Effector memory CD4-positive, alpha-beta T cell (primary cell): ENCODE measurements at places on chromosomes 11 and 22.

- no peak for DNase-seq
These were observed 115.8 kb upstream of the THY1 start for GRCh38 chr11:119538753-119539152.

DNA sequence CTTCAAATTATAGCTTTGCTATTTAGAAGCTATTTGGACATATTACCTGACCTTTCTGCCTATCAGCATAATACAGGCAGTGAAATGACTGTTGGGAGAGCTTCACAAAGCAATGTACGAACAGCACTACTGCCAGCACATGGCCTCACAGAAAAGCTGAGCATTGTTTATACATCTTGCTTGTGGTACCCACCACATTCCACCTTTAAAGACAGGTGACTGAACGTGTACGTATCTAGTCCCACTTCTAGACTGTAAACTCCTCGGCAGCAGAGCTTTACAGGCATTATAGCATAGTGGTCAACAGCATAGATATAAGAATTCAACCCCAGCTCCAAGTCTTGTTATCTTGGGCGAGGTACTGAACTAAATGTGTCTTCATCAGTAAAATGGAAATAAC, 1.6 kb downstream of the JOSD1 start:
- DNase-seq, result no peak

GRCh38 chr22:44261861-44262595, 50.7 kb downstream of the SHISAL1 start:
- no peak for DNase-seq

GRCh38 chr11:121793916-121794315, 322.1 kb downstream of the BLID start:
- no peak for DNase-seq

GRCh38 chr22:29987137-29987536, 93.1 kb upstream of the HORMAD2 start:
- DNase-seq, result no peak

- DNase-seq, result no peak
These were observed 39.0 kb upstream of the GDPD4 start for GRCh38 chr11:77340501-77340900.

DNA sequence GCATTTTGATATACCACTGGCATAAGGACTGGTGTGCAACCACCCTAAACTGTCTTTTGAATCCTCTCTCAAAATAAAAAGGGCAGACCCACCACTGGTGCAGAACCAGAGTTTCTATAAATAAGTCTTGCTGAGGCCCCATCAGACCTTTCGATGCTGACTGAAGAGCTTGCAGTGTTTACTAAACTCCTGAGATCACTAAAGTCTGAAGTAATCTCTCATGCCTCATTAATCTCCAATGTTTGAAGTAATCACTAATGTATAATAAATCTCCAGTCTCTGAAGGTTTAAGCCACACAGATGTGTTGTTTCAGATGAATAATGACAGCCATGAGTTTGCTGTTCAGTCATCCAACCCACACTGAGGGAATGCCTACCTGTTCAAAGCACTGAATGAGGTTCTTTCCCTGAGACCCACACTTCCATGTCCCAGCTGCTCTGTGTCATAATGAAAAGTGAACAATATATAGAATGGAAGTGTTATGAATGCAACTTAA, 50.6 kb upstream of the DEUP1 start:
- DNase-seq, result no peak

DNA sequence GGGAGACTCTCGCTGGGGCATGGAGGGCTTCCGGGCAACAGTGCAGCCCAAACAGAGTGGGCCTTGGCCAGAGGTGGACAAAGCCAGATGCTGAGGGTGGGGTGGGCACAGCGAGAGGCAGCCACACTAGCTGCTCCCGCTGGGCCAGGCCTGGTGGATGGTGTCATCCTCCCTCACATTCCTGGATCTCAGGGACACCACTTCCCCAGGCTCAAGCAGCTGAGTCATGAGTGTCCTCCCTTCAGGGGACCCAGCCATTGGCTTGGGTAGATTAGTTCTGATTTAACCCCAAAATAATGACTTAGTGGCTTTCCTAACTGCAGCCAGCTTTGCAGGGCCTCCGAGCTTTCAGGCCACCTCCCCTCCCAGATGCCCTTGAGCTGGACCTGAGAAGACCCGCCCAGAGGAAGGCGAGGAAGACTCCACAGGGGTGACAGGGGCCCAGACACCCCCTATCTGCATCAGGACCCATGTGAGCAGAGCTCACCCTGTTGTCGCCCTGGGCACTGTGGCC, 25.9 kb upstream of the WNT7B start:
- DNase-seq, result no peak

DNA sequence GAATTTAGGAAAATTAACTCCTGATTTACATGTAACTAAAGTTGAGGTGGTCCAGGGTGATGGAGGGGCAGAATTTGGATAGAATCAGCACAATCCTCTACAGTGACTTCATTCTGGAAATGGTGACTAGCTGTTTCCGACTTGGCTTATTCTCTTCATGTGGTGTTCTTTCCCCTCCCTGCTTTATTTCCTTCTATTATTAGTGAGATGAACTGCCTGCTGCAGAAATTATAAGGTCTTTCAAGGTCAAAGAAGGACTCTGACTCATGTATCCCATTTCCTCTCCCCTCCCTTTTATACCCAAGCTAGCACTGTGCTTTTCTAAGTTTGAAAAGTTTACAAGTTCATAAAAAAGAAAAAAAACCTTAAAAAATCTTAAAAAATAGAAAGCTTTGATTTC, 12.2 kb upstream of the MRPL17 start:
- no peak for DNase-seq

GRCh38 chr22:30008401-30008800, 71.9 kb upstream of the HORMAD2 start:
- no peak for DNase-seq

DNA sequence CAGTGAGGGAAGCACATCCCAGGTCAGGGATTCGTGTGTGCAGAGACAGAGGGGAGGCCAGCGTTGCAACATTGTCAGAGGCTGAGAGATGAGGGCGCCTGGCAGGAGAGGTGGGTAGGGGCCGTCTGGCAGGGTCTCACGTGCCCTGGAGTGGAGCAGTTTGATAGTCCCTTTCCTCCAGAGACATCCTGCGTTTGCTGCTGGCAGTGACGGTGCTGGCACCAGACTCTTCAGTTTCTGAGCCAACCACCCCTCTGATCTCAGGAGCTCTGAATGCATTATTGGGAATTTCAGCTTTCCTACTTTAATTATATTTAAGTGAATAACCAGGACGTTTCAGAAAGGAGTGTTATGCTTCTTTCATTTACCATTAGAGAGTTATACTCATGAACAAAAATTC, 136.5 kb downstream of the WNT7B start:
- no peak for DNase-seq

GRCh38 chr11:12840871-12841660, 166.8 kb downstream of the TEAD1 start:
- no peak for DNase-seq

DNA sequence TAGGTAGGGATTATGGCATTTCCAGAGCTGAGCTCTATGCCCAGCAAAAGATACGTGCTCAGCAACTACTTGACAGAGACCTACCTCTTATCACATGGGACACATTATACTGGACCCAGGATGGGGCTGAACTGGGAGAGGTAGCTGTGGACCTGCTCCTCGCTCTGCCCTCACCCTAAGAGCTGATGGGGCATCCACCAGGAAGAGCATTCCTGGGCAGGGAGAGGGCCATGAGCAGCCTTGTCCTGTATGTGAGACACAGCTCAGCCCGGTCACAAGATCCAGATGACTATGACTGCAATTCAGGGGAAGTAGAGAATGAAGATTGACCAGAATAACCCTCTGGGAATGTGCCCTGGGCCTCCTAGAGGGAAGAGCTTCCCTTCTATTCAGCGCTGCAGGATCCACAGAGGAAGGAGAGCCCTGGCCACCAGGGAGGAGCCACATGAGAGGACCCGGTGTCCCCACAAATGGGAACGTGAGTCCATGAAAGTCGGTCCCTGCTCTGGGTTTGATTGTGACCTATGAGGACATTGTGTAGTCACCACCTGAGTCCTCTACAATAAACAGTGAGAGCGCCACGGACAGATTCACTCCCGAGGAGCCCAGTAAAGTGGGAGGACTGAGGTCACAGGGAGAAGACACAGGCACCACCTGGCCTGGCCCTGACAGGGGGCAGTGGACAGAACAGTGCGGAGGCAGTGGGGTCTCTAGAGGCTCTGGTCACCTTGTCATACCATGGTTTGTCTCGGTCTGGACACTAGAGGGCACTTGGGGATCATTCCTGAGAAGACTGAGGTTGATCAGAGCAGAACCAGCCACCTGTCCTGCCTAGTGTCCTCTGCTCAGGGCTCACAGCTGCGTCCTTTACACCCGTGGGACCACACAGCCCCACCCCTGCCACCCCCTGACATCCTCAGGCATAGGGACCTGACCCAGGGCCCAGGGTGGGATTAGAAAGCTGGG, 99.5 kb downstream of the ZNF280B start:
- no peak for DNase-seq

DNA sequence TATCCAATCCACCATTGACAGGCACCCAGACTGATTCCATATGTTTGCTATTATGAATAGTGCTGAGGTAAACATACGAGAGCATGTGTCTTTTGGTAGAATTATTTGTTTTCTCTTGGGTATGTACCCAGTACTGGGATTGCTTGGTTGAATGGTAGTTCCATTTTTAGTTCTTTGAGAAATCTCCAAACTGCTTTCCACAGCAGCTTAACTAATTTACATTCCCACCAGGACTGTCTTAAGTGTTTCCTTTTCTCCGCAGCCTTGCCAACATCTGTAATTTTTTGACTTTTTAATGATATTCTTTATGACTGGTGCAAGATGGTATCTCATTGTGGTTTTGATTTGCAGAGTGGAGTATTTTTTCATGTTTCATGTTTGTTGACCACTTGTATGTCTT, 8.3 kb downstream of the FDX1 start:
- no peak for DNase-seq

GRCh38 chr11:95606824-95607223, 182.8 kb downstream of the FAM76B start:
- no peak for DNase-seq

DNA sequence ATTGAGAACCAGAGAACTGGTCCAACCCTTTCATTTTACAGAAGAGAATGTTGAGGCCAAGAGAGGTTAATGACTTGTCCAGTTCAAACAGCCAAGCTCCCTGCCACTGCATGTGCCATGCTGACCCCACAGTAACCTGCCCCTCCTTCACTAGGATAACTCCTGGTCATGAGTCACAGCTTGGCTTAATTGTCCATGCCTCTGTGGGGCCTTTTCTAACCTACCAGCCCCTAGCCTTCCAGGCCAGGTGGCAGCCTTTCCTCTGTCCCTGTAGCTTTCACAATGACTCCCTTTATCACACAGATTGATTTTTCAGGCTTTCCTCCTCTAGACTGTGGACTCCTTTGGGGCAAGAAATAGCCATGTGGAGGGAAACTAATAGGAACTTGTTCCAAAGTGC, 97.2 kb downstream of the PIWIL4 start:
- DNase-seq, result no peak

GRCh38 chr11:28969832-28970231, 861.6 kb downstream of the METTL15 start:
- no peak for DNase-seq

- DNase-seq, result no peak
These were observed 23.8 kb downstream of the TAF1D start for GRCh38 chr11:93717501-93717900.

- no peak for DNase-seq
These were observed 10.1 kb downstream of the TRIM66 start for GRCh38 chr11:8672346-8672745.

GRCh38 chr11:81449588-81450156, 1284.0 kb downstream of the FAM181B start:
- DNase-seq, result no peak

- no peak for DNase-seq
These were observed 146.8 kb downstream of the MAML2 start for GRCh38 chr11:96196181-96196662.

GRCh38 chr11:96110302-96110701, 186.4 kb upstream of the MTMR2 start:
- DNase-seq, result no peak

GRCh38 chr11:118283037-118283636, 19.0 kb upstream of the MPZL2 start:
- DNase-seq, result no peak

- no peak for DNase-seq
These were observed 123.6 kb downstream of the CHST1 start for GRCh38 chr11:45541693-45542434.

- no peak for DNase-seq
These were observed 19.5 kb downstream of the ADAMTS8 start for GRCh38 chr11:130408901-130409300.

DNA sequence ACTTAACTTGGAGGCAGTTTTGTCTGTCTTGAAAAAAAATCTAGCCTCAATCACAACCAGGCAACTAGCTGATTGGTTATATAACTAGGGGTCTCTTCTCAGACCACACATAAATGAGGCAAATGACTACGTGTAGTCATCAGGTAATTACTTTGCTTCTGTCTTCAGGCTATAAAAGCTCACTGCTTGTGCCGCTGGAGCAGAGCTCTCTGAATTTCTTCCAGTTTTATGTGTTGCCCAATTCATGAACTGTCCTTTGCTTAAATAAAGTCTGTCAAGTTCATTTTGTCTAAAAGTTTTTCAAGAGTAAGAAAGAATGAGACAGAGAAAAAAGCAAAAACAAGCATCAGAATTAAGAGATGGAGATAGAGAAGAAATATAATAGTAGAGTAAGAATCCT, 93.4 kb downstream of the MUC15 start:
- no peak for DNase-seq
